ENCODE measurements at places on chromosomes 6 and 20. TPM values are rescaled to one million over a fixed set of nuclear protein-coding genes. Genes with fewer than 3 reads are reported as not detected.

Gene SPEF1
- total RNA-seq, result 0.42 TPM

Gene EPPIN
- not detected for total RNA-seq

Gene TMEM74B
- total RNA-seq, result not detected

Gene CST9
- not detected for total RNA-seq

Gene FRS3
- total RNA-seq, result 4.2 TPM

Gene BNIP5
- total RNA-seq, result not detected

Gene IPCEF1
- total RNA-seq, result 0.33 TPM
